ENCODE measurements at places on chromosomes 16 and 17. TPM values are rescaled to one million over a fixed set of nuclear protein-coding genes. Genes with fewer than 3 reads are reported as not detected.
A peak's percentile ranks its signal among the peaks of the same experiment; 100 is the strongest.

GRCh38 chr17:27575096-27575911 is 55.7 kb upstream of the LGALS9 start:
- peak overlapping the region; percentile 74 for H3K27ac ChIP-seq
- DNase-seq, result no peak
- peaks cover 5% of the 10 kb centered on the region for H3K36me3 ChIP-seq
- H3K4me1 ChIP-seq, result peaks cover 83% of the 10 kb centered on the region
- H3K4me3 ChIP-seq, result no peak overlapping the region
- no peaks in the 10 kb centered on the region for H3K27me3 ChIP-seq

DNA sequence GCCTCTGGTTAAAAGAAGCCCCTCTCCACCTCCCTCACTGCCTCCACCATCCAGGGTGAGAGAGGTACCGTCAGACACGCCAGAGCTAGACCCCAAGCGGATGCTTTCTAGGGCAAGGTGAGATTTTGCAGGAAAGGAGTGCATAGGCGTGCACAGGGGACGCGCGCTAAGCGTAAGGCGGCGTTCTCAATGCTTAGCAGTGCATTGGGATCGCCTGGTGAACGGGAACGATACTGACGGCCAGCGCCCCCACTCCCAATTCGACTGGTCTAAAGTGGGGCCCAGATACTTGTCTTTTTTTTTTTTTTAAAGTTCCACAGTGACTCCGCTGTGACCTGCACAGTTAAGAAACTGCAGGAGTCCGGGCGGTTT is 57.9 kb upstream of the CREBBP start:
- peaks cover 3% of the 10 kb centered on the region for H3K27me3 ChIP-seq
- no peak overlapping the region for H3K4me3 ChIP-seq
- DNase-seq, result no peak
- no peaks in the 10 kb centered on the region for H3K36me3 ChIP-seq
- H3K27ac ChIP-seq, result no peak overlapping the region
- H3K4me1 ChIP-seq, result no peaks in the 10 kb centered on the region

DNA sequence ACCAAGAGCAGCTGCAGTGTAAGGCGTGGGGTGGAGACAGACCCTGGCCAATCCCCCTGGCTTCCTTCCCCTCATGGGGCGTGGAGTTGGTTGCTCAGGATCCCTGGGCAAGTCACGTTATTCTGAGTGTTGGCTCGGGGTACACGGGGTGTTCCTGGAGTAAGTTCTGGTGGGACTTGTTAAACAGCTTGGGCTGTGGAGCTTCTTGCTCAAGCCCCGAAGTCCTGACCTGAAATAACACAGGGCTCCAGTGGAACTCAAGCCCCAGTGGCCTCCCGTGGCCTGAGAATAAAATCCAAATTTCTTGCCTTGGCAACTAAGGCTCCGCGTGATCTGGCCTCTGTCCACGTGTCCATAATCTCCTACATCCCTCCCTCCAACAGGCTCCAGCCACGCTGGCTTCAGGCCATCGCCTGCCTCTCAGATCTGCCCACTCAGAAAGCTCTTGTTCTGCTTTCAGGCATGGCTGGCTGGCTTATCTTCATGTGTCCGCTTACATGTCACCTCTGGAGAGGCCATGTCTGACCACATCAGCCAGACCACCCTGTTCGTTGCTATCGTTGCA is 49.3 kb upstream of the BCO1 start:
- DNase-seq, result peak; percentile 46
- H3K36me3 ChIP-seq, result no peaks in the 10 kb centered on the region
- H3K4me3 ChIP-seq, result no peak overlapping the region
- peaks cover 11% of the 10 kb centered on the region for H3K27me3 ChIP-seq
- H3K27ac ChIP-seq, result no peak overlapping the region
- no peaks in the 10 kb centered on the region for H3K4me1 ChIP-seq

DNA sequence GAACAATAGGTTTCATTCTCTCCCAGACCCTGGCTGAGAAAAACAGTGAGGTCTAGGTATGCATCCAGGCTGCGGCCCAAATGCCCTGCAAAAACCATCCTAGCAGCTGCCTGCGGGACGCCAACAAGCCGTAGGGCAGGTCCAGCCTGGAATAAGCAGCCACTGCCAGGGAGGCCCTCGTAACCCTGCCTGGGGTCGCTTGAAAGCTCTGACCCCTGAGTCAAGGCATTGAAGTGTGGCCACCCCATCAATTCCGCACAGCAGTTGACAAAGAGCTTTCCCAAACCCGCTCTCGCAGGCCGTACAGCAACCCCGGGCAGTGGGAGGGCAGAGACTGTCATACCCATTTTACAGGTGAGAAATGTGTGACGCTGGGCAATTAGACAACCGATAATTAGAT is 11.1 kb downstream of the TRPV1 start:
- peak; percentile 35 for DNase-seq
- no peak overlapping the region for H3K4me3 ChIP-seq
- no peak overlapping the region for H3K27ac ChIP-seq

Gene MYH4
- not detected for total RNA-seq

Gene CACNG4
- total RNA-seq, result not detected

Gene NGFR
- 0.26 TPM for total RNA-seq

Gene PLA2G10
- not detected for total RNA-seq

Gene ANKRD40CL
- not detected for total RNA-seq

Gene PARD6A
- 8.0 TPM for total RNA-seq

Gene INPP5K
- total RNA-seq, result 43.8 TPM

Gene NPIPA5
- 15.5 TPM for total RNA-seq

All from natural killer cell treated with Interleukin-12 subunit alpha and Interleukin-12 subunit beta and Interleukin-15 and Interleukin-18, amount 100 ng/mL, for 72 hours (primary cell).